CD8-positive, alpha-beta memory T cell (primary cell): ENCODE measurements at places on chromosomes 2 and 18.

- H3K27me3 ChIP-seq = no peaks in the 10 kb centered on the region
- peaks cover 14% of the 10 kb centered on the region for H3K4me1 ChIP-seq
- DNase-seq = peak; percentile 50
- no peaks in the 10 kb centered on the region for H3K36me3 ChIP-seq
Measured at GRCh38 chr2:241848761-241849615, 9.7 kb downstream of the PDCD1 start.

GRCh38 chr2:77999376-77999775 is 477.2 kb upstream of the LRRTM4 start:
- H3K4me3 ChIP-seq = no peak overlapping the region
- H3K27ac ChIP-seq = no peak overlapping the region
- H3K27me3 ChIP-seq = no peaks in the 10 kb centered on the region
- DNase-seq = no peak

DNA sequence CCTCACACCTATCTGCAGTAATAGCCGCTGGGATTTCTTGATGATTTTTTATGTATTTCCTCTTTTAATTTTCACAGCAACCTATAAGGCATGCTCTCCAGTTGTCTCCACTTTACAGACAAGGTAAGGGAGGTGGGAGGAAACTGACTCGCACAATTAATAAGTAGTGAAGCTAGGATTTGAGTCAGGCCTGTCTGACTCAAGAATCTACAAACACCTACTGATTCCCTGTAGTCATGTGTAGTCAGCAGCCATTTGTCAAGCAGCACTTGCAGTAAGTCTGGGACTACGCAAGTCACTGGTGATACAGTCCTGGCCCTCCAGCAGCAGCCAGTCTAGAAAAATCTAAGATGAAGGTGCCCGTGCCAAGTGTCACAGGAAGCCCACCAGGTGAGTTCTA is 193.6 kb upstream of the PKDCC start:
- no peaks in the 10 kb centered on the region for H3K4me1 ChIP-seq
- H3K27ac ChIP-seq = no peak overlapping the region
- H3K36me3 ChIP-seq = no peaks in the 10 kb centered on the region
- no peaks in the 10 kb centered on the region for H3K27me3 ChIP-seq

- peaks cover 4% of the 10 kb centered on the region for H3K36me3 ChIP-seq
- H3K27me3 ChIP-seq = no peaks in the 10 kb centered on the region
Measured at GRCh38 chr2:168064011-168064998, 183.1 kb downstream of the STK39 start.
